GM23248 (cell line): ENCODE measurements at places on chromosomes 11 and 22.

DNA sequence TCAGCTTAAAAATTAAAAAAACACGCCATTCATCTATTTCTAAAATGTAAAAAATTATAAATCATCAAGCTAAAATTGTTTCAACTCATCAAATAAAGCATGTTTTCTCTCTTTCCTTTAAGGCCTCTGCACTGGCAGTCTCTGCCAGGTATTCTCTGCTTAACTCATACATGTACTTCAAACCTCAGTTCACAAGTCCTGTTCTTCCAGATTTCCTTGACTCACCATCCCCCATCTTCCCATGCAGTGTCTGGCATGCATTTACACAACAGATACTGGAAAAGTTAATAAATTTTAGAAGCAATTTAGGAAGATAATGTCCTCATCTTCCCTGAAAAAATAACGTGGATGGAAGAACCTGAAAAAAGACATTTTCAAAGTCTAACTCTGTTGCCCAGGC, 32.5 kb downstream of the CSTF3 start:
- no peak for DNase-seq

- DNase-seq: no peak
Measured at GRCh38 chr22:17098379-17098819, 13.6 kb downstream of the IL17RA start.

GRCh38 chr11:2790568-2790921, 90.8 kb upstream of the KCNQ1OT1 start:
- no peak for DNase-seq

DNA sequence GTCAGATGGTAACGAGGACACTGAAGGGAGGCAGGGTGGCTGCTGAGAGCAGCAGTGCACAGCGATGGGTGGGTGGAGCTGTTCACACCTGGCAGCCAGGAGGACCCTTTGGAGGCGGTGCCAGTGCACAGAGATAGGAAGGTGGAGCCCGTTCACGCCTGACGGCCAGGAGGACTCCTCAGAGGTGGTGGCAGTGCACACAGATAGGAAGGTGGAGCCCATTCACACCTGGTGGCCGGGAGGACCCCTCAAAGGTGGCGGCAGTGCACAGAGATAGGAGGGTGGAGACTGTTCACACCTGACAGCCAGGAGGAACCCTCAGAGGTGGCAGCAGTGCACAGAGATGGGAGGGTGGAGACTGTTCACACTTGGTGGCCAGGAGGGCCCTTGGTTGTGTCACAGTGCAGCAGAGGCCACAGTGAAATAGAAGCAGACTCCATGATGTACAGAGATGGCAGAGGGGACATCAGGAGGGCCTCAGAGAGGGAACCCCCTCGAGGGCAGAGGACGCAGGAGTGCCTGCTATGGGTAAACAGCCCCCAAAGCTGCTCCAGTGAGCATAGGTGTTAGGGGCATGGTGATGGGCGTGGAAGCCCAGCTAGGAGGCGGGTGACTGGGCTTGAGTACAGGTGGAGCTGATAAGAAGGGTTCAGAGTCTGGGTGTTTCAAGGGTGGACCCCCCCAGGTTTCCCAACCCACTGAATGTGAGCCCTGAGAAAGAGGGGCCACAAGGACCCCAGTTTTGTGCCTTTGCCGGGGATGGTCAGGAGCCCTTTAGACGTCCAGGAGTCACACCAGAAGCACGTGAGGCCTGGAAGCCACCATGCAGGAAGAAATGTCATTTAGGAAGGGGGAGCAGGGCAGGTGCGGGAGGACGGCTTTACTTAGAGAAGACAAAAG, 566.7 kb downstream of the BRD1 start:
- no peak for DNase-seq

GRCh38 chr11:88522624-88523385, 185.3 kb upstream of the CTSC start:
- peak; percentile 30 for DNase-seq

DNA sequence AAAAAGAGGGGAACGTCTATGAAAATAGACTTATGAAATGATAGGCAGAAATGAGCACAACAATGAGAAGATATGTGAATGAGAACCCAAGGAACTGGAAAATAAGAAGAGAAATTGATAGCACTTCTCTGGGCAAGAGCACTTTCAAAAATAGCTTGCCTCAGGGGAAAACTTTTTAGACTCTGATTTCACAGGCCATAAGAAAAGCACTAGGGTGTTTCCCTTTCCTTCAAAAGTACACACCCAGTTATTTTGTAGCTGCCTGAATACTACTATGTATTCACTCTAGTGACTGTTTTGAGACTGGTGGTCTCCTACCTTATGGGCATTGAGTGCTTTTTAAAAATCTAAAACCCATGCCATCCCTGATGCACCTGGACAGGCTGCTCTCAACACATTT, 172.3 kb upstream of the SOX6 start:
- no peak for DNase-seq

GRCh38 chr22:21445437-21446127, 21.6 kb upstream of the TMEM191C start:
- DNase-seq: no peak

DNA sequence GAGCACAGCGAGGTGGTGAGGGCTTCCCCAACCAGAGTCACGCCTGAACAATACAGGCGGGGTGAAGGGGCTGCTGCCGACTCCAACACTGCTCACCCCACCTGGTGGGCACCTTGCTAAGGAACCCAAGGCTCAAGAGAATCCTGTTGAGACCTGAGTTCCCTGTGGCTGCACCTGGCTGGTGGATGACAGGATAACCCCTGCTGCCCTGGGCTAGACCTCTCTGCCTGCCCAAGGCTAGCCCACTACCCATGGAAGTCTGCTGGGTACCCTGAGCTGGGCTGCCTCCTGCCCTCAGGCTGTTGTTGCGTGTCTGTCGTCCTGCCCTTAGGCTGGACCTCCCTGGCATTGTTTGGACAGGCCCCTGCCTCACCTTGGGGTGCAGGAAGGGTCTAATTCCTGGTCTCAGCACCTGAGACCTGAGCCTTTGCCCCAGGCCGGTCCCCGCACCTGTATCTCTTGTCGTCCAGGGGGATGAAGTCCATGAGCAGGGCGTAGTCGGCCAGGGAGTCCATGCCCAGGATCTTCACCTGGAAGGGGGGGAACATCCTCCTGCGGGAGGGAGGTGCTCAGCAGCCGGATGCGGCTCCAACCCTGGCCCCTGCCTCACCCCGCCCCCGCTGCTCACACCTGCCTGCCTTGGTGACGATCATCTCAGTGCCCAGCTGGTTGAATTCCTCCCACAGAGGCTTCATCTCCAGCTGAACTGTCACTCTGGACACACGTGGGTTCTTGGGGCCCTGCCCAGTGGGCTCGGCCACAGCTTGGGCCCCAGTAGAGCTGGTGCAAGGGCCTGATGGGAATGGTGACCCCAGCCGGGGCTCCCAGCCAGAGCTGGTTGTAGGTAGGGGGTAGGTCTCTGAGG, 4.9 kb upstream of the NUDT8 start:
- no peak for DNase-seq

GRCh38 chr11:91078221-91078620, 855.4 kb upstream of the CHORDC1 start:
- DNase-seq: no peak

GRCh38 chr11:131885431-131885830, 515.0 kb downstream of the NTM start:
- no peak for DNase-seq

- DNase-seq: no peak
Measured at GRCh38 chr11:72623052-72623451, 51.2 kb downstream of the PDE2A start.

GRCh38 chr11:96102664-96103078, 178.8 kb upstream of the MTMR2 start:
- DNase-seq: peak; percentile 73

- DNase-seq: no peak
Measured at GRCh38 chr11:115364896-115365295, 139.3 kb downstream of the CADM1 start.

DNA sequence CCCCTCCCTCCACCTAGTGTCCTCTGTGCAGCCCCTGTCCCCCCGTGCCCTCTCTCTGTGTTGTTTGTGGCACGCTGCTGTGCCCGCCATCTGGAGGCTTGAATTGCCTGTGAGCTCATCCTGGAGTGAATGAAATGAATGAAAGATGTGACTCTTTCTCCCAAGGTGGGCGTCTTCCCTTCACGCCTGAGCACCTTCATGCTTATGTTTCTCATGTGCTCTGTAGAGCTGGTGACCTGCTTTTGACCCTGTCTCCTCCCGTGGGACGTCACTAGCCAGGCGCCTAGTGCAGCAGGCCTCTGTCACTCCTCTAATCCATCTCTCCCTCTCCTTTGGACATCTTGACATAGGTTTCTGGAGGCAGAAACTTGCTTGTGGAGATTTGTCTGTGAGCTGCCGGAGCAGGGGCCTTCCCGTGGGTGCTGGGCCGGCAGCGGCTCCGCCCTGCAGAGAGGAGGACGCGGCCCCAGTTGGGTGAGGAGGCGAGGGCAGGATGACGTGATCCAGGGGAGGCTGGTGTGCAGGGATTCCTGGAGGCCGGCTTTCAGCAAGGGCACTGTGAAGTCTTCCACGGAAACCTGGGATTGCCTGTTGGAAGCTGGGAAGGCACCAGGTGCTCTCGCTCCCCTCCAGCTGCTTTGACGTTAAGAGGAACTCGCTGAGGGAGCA, 40.6 kb downstream of the MUC6 start:
- peak; percentile 14 for DNase-seq

DNA sequence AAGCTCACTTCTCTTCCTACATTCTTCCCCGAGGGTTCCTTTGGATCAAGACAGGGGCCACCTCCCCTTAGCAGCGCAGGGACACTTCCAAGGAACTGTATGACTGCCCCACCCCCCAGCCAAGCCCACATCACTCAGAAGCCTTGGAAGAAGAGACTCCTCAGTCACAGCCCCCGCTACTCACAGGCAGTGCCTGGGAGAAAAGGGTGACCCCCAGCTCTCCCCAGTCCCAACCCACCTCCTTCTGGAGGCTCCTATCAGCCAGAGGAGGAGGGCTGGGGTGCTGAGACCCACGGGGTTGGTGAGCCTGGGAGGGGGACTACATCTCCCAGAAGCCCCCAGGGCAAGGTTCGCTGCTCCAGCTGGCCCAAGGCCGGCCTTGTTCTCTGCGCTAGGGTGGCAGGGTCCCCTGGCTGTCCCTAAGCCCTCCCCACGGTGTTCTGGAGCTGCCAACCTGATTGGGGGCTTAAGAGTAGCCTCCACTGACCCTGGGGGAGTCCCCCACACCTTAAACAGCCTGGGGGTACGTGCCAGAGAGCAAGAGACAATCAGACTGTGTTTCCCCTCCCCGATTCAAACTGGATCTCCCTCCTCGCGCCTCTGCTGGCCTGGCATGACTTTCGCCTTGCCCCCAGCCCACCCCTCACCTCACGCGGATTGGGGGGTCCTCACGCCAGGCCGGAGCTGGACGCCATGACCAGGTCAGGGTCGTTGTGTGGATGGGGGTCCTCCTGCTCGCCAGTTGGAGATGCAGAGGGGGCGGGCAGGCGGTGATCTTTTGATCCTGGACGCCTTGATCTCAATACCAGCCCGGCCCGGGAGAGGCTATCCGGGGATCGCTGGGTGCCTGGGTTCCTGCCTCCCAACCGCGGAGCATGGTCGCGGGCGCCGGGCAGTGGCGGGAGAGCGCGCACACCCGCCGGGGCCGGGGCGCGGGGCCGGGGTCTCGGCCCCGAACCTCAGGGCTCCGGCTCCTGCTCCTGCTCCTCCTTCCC, 838 bp downstream of the BCL9L start:
- peak; percentile 68 for DNase-seq

DNA sequence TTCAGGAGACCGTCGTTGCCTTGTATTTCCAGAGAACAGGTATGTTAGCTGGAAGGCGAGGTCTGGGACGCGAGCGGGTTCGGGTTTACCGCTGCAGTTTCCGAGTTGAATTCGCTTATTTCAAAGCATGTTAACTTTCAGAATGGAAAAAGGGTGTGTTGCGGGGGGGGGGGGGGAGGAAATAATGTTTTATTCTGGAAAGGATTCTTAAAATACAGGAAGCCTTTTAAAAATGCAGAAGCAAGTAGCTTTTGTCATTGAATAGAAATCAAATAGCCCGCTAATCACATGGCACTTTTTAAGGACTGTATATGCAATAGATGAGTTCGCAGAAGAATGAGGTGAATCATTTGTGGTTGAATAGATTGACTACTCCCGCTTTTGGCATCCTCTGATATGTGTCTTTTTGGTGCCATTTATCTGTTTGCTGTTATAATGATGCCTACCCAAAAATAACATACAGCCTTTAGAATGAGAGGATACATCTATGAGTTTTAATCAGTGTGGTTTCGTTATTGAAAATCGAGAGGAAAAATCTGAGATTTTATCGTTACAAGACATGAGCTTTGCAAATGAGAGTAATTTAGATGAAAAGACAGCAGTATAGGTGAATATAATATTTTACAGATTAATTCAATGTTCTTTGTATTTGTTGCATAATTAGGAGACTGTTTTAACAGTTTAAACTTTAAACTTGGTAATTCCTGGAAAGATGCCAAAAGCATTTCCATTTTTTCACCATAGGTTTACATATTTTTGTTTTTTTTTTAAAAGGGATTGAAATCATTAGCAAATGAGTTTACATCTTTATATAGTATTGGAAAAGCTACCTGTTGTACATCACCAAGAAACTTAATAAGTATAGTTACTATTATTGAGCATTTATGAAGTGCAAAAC, 1.7 kb downstream of the PDE3B start:
- peak; percentile 66 for DNase-seq

DNA sequence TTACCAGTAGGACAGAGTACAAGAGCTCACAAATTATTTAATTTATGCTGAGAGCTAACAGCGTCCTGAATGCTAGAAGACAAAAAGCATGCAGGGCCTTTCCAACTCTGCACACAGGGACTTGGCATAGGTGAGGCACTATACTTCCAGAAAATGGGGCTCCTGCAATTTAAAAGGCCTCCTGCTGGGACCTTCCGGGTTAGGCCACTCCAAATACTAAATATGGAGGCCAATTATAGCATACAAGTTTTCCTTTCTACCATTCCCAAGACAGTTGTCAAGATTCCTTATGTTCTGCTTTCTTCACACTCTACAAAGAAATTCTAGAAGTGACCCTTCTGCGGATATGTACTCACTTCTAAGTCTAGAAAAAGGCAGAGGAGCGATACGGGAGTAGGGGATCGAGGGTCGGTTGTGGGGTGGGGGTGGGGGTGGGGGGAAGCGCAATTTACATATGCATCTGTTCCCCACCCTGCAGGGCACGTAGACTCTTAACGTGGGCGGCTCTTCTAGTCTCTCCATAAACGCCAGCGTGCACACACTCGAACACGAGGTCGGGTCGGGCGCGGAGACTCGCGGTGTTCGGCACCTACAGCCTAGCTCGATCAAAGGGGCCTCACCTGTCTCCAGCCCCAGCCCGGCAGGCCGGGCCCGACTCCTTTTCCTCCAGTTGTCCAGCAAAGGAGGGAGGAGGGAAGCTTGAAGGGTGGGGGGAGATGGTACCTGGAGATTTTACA, 728 bp downstream of the DCUN1D5 start:
- DNase-seq: peak; percentile 83

DNA sequence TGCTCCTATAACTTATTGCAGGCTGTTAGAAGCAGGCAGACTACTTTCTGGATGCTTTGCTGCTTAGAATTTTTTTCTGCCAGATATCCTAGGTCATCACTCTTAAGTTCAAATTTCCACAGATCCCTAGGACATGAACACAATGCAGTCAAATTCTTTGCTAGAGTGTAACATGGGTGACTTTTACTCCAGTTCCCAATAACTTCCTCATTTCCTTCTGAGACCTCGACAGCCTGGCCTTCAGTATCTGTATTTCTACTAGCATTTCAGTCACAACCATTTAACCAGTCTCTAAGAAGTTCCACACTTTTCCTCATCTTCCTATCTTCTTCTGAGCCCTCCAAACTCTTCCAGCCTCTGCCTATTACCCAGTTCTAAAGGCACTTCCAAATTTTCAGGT, 60.4 kb upstream of the ZBED5 start:
- DNase-seq: no peak
